ENCODE measurements at places on chromosomes 12 and 14.

- DNase-seq, result peak; percentile 79
Observed at GRCh38 chr12:109518820-109519665, 41.6 kb downstream of the UBE3B start.

- no peak for DNase-seq
Observed at GRCh38 chr12:52686756-52687487, 6.7 kb upstream of the KRT1 start.

- no peak for DNase-seq
Observed at GRCh38 chr14:63662776-63663175, 21.1 kb upstream of the WDR89 start.

GRCh38 chr12:14280921-14281320 is 84.6 kb upstream of the ATF7IP start:
- DNase-seq, result no peak

DNA sequence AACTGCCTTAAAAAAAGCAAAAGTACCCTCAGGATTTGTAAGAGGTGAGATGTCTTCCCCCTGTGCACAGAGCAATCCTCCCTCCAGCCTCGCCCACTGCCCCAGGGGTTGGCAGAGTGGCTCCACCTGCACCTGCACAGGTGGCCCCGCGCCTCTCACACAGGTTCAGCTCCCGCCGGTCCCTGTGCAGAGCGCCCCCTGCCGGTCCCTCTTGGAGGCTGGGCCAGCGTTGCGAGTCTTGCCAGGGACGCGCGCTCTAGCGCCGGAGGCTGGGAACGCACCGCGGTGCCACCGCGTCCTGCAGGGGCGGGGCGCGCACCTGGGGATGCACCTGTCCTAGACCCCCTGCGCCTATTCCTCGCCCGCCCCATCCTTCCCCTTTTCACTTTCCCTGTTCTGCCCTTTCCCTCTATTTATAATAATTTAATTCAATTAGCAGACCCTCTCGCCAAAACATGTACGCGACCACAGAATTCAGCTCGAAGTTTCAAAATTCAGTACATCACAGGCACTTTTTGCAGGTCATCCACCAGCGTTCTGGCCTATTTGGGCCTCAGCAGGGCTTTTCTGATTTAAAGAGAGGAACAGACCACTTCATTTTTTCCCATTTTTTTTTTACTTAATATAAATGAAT is 618.6 kb downstream of the AACS start:
- no peak for DNase-seq

DNA sequence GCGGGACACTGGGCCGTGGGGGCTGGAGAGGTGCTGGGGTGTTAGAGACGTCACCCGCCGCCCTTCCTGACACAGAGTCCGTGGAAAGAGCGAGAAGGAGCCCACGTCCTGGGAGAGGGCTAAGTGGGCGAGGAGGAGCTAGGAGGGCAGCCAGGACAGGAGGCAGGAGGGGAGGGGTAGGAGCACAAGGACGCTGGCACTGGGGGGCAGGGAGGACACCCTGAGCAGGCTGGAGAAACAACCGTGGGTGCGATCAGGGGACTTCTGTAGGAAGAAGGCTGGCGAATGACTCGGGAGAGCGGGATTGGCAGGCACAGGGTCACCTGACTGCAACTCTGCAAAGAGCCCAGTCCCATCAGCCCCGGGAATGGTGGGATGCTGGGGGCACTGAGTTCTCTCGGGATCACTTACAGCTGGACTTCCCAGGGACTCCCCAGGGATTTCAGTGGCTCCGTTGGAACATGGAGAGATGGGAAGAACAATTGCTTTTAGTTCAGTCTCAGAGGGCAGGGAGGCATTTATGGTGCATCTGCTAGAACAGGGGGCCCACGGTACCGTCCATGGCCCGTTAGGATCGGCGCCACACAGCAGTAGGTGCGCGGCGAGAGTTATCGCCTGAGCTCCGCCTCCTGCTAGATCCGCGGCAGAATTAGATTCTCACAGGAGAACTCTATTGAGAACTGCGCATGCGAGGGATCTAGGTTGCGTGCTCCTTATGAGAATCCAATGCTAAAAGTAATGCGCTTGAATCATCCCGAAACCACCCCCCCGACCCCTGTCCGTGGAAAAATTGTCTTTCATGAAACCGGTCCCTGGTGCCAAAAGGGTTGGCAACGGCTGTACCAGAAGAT is 24.3 kb downstream of the UBR7 start:
- no peak for DNase-seq

GRCh38 chr12:87796961-87797516 is 232.2 kb downstream of the C12orf50 start:
- DNase-seq, result no peak

DNA sequence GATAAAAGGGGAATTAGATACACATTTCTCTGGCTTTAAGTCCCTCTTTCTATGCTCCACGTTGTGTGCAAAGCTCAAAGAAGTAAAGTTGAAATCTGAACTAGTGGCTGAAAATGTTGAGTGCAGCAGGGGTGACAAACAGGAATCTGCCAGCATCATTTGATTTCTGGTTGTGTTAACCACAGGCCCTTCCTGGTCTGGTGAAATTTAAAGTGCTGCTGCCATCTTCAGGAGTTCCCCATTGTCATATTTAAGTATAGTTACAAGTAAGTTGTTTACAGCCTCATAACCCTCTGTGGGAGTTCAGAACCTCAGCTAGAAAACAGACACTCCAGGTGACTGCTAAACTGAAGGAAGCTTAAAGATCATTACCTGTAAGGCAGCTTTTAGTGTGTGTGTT is 90.9 kb upstream of the CCDC196 start:
- no peak for DNase-seq

DNA sequence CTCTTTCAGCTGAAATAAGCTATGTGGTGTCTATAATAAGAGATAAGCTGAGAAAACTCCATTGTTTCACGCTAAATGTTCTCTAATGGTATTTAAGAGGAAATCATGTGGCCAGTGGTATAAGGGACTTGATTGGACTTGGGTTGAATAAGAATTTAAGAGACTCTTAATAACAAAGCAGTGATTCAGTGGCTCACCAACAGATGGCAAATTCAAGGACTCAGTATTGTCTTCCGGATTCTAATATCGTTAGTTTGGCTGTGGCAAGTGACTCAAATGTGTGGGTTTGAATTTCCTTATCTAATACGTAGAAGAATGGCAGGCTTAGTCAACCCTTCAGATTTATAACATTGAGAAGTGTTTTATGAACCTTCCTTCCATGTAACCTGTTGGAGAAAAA is 49.1 kb upstream of the KCNH3 start:
- peak; percentile 95 for DNase-seq

GRCh38 chr12:11854011-11854499 is 204.6 kb downstream of the ETV6 start:
- DNase-seq, result no peak

- no peak for DNase-seq
Observed at GRCh38 chr14:101132051-101132571, 228.6 kb upstream of the RTL1 start.

DNA sequence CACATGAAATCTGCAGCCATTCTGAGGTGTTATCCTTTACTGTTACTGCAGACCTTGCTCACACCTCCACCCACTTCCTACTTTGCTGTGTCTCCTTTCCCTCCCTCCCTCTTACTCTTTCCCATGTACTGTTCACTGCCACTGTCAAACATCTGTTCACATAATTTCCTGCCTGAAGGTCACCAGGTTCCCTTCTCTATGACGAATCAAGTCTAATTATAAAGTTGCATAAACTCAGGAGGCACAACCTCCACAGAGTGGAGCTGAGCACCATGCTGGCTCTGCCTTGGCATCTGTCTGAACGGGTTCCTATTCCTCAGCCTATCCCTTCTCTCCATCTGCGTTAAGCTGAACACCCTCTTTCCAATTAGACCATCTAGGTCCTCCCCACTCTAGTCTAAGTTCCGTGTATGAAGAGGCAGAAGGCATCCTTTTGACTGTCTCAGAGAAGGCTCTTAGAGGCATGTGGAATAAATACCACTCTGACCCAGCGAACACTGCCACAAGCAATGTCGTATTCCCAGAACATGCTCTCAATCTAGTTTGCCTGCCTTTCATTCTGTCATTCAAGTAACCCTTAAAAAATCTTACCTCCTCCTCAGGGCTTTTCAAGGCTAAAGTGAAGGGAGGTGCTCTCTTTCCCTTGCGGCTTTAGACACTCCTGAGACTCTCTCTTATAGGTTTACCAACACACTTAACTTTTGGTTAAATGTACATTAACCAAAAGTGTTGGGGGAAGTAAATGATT is 48.7 kb downstream of the ACADS start:
- no peak for DNase-seq

DNA sequence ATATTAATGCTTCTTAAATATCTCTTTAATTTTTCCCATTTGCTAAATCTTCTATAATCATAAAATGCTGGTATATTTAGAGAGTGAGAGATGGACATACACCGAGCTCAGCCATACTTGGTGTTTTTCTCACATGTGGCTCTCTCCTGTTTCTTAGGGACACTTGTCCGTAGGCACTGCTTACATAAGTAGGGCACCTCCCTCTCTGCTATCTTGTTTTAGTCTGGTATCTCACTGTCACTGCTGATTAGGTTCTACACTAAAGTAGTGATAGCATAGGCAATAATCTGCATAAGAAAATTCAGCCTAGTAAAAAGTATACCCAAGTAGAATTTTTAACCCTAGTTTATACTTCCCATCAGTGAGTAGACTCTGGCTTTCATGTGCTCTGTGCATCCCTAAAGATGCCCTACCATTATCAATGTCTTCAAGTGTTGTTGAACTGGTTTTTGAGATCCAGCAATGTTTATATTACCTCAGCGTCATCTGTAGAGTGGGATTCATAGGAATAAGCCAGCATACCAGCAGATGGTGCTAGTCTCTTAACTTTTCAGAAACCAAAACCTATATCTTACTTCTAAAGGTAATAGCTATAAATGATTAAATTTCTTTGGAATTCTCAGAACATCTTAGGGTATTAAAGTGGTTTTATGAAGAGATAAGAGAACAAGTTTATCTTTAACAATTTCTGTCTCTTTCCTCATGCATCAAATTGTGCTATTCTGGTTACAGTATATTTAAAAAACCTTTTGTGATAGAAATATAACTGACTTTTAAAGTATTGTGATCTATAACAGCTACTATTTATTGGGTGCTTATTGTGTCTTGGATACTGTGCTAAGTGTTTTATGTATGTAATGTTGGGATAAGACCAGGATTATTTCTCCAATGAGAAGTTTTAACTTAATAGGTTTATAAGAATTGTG is 32.9 kb downstream of the ARID2 start:
- DNase-seq, result peak; percentile 45

GRCh38 chr12:13100882-13101769 is 2.3 kb downstream of the GSG1 start:
- DNase-seq, result peak; percentile 84

GRCh38 chr14:54803396-54803795 is 99.2 kb downstream of the GCH1 start:
- DNase-seq, result no peak

- no peak for DNase-seq
Observed at GRCh38 chr12:94098466-94098865, 49.9 kb upstream of the PLXNC1 start.

GRCh38 chr12:27777141-27777540 is 2.9 kb upstream of the KLHL42 start:
- DNase-seq, result no peak

- DNase-seq, result no peak
Observed at GRCh38 chr14:88013750-88014349, 8.9 kb downstream of the GPR65 start.

DNA sequence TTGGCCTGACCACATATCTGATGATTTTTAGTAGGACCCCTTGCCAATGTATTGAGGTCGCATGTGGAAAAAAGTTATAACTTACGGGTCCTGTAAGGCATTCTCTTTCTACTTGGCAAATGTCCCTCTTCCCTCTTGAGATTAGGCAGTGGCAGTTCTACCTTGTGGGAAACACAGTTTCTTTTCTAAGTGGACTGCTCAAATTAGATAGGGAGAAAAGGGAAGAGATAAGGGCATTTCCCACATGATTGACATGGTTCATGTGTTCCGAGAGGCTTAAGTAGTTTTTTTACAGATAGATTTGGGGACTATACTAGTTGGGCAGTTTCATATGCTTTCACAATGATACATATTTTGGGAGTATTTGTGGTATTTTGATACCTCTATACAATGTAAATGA is 154.7 kb downstream of the FBXL14 start:
- no peak for DNase-seq

DNA sequence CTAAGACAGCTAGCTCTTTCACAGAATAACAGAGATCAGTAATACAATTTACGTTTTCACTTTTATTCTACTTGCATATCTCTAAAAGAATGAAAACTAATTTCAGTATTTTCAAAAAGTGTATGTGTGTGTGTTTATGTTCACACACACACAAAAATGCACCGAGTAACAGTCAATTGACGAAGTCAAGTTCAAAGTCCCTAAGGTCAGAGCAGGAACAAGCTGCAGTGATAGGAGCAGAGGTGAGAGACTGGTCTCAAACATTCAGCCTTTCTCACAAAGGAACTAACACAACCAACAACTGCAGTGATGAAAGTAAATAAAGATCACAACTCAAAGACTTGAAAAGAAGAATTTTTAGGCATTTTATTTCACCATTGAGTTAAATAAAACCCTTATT is 429.7 kb downstream of the C12orf50 start:
- no peak for DNase-seq

DNA sequence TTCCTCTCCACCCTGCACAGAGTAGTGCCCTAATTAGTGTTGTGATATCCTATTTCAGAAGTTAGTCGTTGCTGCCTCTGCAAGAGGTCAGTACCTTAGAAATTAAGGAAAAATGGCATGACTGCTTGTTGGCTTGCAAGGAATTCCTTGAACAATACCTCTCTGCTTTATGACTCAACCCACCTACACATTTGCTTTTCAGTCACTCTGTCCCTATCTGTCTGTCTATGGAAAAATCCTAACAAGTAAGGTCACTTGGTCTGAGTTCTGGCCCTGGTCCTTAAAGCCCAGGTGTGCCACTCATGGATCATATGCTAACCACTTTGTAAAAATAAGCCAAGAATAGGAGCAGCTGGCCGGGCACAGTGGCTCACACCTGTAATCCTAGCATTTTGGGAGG is 116.4 kb upstream of the ATF1 start:
- DNase-seq, result no peak

DNA sequence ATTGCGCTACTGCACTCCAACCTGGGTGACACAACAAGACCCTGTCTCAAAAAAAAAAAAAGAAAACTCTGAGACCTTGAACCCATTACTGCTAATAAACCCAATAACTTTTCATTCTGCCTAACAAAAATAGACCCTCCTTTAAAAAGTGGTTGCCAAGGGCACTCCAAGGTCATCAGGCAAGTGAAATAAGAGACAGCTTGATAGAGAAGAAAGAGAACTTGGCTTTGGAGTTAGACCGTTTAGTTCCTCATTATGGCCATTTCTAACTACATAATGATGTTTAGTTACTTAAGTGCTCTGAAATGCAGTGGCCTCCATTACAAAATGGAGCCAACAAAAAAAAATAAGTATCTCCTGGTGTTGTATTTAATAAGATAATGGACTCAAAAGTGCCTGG is 55.9 kb downstream of the PHLDA1 start:
- DNase-seq, result no peak

GRCh38 chr12:122830517-122831214 is 4.6 kb upstream of the HIP1R start:
- no peak for DNase-seq

DNA sequence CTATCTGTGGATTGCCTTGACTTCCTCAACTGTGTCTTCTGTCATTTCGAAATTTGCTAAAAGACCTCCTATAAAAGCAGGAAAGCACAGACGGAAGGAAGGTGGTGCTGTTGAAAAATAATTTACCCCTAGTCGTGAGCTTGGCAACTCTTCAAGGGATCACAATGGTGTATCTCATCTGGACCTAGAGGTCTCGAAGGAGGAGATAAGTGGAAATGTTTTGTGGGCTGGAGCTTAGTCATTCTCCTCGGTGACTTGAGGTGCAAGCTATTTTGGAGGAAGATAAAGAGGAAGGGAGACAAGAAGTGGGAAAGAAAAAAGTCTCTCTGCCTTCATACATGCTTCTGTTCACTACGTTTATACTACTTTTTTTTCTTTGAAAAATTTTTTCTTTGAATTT is 89.9 kb downstream of the FLRT2 start:
- DNase-seq, result no peak

Data from glomerular endothelial cell (primary cell).